Omental fat pad (tissue), 4 donors: ENCODE measurements at places on chromosomes 16 and 17.

- DNase-seq, result no peak
Observed at GRCh38 chr16:11597235-11598095, 10.7 kb upstream of the LITAF start.

DNA sequence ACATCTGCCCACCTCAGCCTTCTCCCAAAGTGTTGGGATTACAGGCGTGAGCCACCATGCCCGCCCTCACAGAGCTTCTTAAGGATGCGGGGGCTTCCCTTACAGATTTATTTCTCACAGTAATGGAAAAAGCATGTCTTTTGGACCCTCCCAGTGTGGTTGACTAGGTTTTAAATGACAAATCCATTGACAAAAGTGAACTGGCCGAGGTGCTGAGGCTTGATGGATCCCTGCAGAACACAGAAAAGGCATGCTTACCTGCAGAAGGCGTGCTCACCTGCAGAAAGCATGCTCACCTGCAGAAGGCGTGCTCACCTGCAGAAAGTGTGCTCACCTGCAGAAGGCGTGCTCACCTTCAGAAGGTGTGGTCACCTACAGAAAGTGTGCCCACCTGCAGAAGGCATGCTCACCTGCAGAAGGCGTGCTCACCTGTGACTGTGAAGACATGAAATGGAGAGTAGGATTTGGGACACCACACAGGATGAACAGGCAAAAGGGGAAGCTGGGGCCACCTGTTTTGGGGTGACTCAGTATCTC is 15.1 kb upstream of the BBS2 start:
- DNase-seq, result no peak

- no peak for DNase-seq
Observed at GRCh38 chr17:50091918-50092285, 3.2 kb upstream of the PDK2 start.

DNA sequence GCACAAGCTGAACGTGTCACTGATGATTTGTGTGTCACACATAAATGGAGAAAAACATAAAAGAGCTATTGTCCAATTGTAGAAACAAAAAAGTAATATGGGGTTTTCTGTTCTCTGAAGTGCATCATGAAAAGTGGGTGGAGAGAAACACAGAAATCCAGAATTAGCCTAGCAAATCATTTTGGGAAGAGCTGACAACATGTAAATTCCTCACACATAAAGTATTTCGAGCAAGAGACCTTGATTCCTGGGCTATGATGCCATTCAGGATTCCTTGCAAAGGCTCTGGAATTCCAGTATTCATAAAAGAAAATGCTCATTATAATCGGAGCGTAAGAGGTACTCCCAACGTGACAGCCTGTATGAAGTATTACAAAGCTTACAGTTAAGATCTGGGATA is 1.1 kb downstream of the DCUN1D3 start:
- no peak for DNase-seq

DNA sequence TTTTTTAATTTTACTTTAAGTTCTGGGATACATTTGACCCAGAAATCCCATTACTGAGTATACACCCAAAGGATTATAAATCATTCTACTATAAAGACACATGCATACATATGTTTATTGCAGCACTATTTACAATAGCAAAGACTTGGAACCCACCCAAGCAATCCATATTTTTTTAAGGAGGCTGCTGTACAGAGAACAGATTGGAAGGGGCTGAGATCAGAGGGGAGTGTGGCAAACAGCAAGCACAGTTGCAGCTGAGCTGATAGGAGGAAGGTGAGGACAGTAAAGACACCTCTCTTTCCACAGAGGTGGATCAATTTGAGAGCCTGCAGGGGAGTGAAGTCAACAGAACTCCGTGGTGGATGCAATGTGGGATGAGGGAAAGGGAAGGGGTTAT is 10.2 kb upstream of the TMEM238L start:
- DNase-seq, result no peak

- peak; percentile 80 for DNase-seq
Observed at GRCh38 chr16:56657555-56658326, at the start of gene MT1F. MT1F (plus strand) TSS chr16:56657959; CDS start chr16:56658059, 100 bp downstream.

GRCh38 chr17:3558603-3559269 is 1.1 kb upstream of the TRPV3 start:
- DNase-seq, result no peak

- DNase-seq, result no peak
Observed at GRCh38 chr16:57409870-57410587, 5.5 kb downstream of the CCL17 start.

DNA sequence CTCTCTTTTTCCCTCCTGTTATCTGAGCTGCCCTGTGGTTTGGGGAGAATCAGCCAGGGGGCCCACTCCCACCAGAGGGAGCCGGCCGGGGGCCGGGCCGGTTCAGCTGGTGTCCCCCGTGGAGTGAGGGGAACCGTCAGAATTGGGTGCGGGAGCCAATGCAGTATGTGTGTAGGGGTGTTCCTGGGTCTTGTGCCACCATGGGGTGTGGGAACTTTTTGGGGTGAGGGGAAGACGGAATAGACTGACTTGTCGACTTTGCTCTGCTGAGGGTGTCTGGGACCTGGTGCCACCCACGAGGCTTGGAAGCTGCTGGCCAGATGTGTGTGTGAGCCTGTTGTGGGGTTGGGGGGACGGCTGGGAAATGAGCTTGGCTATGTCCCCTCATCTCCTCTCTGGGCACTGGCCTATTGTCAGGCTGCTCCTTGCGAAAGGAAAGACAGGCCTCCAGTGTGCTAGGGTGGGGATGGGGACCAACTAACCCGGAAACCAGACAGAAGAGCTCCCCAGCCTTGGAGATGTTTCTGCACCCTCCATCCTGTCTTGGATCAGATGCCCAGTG is 9.9 kb downstream of the RARA start:
- peak; percentile 18 for DNase-seq

DNA sequence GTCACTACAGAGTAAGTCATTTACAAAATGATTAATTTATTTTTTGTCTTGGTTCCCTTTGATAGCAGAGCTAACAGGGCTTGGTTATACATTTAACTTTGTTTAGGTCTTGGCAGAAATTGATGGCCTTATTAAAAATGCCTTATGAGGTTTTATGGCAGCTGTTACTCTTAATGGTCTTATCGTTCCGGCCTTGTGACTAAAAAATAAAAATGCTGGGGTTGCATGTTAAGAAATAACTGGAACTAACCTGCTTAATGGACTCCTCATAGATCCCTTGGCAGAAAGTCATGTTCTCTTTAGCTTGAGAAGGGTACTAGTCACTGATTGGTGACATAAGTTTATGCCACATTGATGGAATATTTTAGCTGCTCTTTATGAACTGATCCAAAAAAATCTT is 18.3 kb downstream of the COX11 start:
- DNase-seq, result no peak

DNA sequence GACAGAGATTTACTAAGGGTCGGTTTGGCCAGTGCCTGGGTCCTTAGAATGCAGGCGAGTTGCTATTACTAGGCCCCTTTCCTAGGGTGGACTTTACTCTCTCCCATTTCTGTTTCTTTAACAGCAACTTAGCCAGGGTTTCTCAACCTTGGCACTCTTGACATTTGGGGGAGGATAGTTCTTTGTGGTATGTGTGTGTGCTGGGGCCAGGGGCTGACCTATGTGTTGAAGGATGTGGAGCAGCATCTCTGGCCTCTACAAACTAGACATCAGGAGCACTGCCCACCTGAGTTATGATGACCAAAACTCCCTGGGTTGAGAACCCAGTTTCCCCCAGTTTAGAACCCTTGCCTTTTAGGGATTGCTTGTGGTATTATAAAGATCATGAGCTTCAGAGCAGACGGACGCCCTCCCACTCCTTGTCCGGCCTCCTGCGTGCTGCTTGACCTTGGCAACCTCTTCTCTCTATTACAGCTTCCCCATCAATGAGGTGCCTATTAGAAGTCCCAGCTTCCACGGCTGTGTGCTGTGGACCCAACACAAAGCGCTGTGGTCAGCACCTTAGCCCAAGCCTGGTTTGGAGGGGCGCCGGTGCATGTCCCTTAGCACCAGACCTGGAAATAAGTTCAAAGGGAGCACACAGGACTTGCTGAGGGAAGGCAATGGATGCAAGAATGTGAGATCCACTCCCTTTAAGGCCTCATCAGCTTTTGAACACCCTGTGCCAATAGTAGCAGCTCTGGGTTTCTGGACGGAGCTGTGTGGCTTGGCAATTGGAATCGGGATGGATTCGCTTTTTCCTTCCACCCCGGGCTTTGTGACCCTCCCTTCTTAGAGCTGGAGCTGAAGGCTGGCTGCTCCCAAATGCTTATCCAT is 239.2 kb upstream of the MAF start:
- no peak for DNase-seq
